Activated CD4-positive, alpha-beta T cell treated with anti-CD3 and anti-CD28 coated beads for 1 hour (primary cell): ENCODE measurements at places on chromosomes 16 and 17.

DNA sequence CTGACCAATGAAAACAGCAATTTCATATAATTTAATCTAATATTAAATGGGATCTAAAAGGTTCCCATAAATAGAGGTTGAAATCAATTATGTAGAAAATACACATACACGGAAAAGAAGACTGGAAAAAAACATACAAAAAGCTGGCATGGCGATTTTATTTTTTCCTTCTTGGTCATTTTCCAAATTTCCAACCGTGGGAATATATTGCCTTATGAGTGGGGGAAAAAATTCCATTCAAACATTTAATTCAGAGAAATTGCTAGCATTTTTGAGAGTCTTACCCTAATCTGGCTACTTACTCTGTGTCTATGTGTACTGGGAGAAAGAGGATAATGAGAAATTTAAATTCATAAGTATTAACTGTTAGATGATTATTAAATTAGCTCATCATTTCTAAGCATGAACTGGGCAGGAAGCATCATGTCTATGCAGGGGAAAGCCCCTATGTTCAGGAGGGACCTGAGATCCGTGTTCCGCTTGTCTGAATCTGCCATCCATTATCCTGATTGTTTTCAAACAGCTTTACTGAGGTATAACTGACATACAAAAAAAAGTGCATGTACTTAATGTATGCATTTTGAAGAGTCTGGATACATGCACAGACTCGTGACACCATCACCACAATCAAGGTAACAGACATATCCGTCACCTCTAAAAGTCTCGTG, 145.2 kb downstream of the XYLT1 start:
- no peak for DNase-seq

DNA sequence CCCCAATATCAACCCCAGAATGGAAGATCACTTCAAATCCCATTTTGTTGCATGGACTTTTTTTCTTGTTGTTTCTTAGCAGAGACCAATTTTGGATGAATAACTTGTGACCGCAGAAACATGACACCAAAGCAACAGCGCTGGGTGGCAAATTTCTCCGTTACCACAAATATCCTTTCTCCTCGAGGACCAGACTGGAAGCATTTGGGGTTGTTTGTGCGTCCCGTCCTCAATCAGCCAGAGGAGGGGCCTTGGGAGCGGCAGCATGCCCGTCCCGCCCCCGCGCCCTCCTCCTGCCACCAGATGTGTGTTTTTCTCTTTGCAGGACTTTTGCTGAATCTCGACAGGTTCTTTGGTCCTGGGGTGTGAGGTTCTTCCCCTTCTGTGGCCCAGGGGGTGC, 282.5 kb upstream of the FOXF1 start:
- DNase-seq, result no peak

GRCh38 chr17:37413875-37414519, 7.3 kb downstream of the TADA2A start:
- no peak for DNase-seq

GRCh38 chr17:80604009-80604669, 59.5 kb downstream of the RPTOR start:
- DNase-seq, result no peak

GRCh38 chr16:27703545-27703944, 153.6 kb downstream of the KATNIP start:
- no peak for DNase-seq

DNA sequence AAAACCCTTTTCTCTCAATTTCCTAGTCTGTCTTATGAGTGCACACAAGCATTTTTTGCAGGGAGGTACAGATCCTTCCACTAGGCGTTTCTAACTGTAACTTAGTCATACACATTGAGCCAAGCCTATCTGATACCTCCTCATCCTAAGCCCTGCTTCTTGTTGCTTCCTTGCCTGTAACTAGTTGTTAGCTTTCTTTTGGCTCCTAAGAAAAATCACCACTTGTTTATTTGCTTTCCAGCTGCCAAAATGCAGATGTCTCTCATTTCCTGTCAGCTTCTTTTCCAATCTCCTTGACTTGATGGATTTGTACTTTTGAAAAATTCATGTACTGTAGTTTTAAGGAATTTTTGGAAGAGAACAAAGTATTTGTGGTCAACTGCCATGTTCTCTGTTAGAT, 73.7 kb downstream of the TNRC6C start:
- no peak for DNase-seq

DNA sequence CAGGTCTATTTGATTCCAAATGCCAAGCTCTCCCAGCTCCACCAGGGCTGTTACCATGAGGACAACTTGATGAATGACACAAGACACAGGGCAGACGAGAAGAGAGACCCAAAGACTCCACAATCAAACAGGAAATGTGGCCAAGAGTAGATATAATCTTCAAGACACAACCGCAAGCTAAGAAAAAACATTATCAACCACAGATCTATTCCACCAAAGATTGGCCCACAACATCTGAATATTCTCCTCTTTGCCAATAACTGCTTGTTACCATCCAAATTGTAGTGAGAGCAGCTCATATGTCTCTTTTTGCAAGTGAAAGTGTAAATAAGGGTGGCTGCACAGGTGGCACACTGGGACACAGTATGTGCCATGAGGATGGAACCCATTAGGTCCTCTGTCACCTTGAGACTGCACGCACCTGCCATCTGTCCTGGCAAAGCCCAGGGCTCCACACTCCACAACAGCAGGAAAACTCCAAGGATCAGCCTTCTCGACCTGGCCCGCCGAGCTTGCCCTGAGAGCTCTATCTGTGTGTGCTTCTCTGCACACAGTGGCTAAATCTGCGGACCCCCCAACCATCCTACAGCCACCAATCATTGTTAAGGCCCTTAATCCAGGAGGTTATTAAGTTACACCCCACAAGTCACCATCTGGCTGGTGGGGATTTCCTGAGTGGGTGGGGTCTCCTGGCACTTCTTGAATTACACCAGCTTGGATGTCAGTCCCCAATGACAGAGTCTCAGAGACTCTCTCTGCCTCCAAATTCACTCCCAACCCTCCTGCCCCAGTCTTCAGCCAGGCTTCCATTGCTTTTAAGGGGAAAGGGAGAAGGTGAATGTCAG, 50.5 kb downstream of the DYNLRB2 start:
- DNase-seq, result no peak

- no peak for DNase-seq
These were observed 10.4 kb downstream of the CPPED1 start for GRCh38 chr16:12793120-12793864.

DNA sequence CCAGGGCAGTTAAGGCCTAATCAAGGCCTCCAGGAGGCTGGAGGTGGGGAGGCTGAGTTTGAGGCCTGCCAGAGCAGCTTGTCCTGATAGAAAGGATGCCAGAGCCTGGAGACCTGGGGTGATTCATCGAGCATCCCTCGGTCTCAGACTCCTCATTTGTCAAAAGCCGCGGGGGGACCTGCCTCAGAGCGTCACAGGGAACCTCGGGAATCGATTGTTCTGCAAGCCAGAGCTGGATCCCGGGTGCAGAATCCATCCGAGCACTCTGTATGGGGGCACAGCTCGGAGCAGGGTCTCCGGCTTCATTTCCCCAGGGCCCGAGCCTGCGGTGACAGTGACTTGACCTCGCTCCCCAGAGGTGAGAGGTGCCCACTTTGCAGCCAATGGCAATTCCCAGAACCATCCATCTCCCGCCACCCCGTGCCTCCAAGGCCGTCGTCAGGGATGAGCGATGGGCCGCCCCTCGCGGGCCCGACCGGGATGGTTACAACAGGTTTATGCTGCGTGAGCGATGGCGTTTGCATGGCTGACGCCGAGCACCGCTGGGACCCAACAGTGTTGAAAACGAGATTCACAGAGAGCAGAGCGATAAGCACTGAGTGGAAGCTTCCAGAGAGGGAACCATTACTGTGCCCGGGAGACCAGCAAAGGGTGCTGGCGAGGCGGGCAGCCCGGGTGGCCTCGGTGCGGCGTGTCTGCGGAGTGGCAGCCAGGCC, 117.1 kb upstream of the GSE1 start:
- no peak for DNase-seq

GRCh38 chr17:42399948-42400843, 12.0 kb upstream of the STAT3 start:
- no peak for DNase-seq

DNA sequence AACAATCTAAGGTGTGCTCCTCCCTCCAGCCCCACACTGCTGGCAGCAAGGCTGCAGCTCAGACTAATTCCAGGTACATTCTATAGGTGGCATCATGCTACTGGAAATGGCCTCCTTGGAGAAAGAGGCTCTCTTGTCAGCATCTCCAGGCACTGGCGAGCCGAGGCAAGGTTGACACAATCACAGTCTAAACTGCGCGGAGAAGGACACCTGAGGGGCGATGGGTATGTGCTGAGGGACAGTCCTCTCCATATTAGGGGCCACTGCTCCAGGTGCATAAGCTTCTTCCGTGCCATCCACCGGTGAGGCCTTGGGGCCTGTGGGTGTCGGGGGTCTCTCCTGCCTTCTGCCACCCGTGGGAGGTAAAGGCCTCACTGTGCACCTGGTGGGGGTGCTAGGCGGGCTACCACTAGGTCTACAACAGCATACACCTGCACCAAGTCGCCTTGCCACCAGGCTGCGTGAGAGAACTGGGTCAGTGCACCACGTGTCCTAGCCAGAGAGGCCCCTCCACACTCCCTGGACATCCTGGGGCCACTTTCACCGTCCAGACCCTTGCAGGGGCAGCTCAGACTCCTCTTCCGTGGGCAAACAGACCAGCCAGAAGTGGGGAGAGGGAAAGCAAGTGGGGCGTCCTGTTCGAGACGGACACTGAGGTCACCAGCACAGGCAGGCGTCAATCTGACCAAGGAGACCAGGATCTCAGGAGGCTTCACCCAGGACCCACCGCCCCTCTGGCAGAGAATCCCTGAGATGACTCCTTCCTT, 12.1 kb upstream of the CBX8 start:
- no peak for DNase-seq

DNA sequence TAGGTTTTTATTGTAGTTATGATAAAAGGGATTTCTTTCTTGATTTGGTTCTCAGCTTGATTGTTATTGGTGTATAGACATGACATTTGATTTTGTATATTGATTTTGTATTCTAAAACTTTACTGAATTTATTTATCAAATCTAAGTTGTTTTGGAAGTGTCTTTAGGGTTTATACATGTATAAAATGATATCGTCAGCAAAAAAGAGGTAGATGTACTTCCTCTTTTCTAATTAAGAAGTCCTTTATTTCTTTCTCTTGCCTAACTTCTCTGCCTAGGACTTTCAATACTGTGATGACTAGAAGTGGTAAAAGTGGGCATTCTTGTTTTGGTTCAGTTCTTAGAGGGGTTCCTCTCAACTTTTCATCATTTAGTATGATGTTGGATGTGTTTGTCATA, 487.3 kb upstream of the KIF2B start:
- DNase-seq, result no peak

DNA sequence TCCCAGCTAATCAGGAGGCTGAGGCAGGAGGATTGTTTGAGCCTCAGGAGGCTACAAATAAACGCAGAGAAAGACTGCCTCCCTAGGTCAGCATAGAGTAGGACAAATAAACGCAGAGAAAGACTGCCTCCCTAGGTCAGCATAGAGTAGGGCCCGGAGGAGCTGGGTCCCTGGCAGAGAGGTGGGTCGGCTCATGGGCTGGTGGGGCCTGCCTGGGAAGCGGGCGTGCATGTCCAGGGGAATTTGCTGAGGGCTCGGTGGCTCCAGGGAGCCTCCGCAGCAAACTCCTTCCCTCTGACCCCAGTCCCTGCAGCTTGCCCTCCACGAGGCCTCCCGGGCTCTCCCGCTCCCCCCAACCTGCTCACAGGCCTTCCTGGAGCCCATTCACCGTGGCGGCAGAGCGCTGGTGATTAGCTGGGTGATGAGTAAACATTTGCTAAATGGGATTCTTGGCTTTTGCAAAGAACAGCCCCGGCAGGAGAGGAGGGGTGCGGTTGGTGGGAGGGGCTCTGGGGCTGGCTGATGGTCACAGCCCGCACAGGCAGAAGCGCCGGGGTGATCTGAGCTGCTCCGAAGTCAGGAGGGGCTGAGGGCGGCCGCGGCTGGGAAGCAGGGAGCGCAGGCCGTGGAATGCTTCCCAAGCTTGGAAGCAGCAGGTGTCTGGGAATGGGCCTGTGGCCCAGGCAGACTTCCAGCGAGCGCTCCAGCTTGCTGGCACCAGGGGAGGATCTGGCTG, 93.1 kb downstream of the RTN4RL1 start:
- no peak for DNase-seq

DNA sequence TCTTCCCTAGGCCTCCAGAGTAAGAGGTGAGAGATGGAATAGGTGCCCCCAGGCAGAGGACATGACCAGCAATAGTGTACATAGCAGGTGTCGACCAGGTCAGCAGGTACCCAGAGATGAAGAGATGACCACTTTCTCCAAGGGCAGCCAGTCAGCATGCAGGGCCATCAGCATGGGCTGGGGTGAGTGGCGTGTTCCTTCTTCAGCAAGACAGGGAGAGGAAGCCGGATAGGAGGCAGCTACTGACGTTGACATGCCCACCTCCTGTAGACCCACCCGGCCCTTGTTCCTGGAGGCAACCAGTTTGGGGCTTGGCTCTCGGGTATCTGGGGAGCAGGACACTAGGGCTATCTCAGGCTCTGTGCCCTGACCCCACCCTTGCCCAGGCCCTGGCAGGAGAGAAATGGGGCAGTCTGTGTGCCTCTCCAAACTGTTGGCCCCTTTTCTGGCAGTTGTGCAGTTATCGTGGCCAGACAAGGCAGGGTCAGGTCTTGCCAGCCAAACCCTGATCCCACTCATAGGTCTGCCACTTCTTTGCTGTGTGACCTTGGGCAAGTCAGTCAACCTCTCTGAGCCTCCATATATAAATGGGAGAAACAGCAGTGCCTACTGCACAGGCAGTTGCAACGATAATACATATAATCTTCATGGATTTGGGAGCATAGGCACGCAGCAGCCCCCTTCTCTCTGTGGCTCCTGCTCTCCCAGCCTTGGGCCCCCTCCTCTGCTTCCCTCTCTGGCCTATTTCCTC, 1.4 kb upstream of the NDRG4 start:
- no peak for DNase-seq

DNA sequence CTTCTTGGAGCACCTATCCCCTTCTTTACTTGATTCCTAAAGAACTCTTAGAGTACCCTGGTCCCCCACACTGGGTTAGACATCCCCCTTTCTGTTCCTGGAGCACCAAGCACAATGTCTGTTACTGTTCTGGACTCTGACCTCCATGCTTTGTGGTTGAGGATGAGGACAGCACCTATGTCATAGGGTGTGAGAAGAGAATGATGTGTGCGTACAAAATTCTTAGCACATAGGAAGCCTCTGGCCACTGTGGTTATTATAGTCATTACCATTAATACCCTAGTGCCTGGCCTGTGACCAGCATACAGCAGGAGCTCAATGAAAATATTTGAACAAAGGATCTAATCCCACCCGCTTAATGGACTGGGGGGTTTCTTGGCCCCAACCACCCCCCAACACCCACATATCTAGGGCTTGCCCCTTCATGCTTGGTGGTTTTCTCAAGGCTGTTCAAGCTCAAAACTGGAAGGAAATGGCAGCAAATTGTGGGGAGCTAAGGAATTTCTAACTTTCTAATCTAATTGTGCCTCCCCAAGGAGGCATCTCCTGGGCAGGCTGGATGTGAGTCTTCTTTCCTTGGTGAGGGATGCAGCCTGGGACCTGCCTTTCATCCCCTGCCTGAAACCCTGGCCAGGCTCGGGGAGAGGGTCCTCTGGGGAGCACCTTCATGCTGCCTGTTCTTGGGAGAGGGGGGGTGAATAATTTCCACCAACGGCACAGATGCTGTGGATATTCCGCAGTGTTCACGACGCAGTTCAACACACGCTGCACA, 1.5 kb upstream of the CMIP start:
- DNase-seq, result no peak
